ENCODE measurements at places on chromosomes 6 and 20. TPM values are rescaled to one million over a fixed set of nuclear protein-coding genes. Genes with fewer than 3 reads are reported as not detected.

GCNT2 gene
- 9.3 TPM for total RNA-seq

FBXO30 gene
- 5.7 TPM for total RNA-seq

CLIC1 gene
- 1,055 TPM for total RNA-seq

NOTCH4 gene
- total RNA-seq: 89.3 TPM

SCAND1 gene
- total RNA-seq: 119 TPM

SYCP2 gene
- 0.30 TPM for total RNA-seq

ATP6V1G2 gene
- 0.39 TPM for total RNA-seq

SLC22A16 gene
- total RNA-seq: not detected

PBOV1 gene
- not detected for total RNA-seq

OR12D1 gene
- not detected for total RNA-seq

CFAP206 gene
- 0.20 TPM for total RNA-seq

PRSS16 gene
- not detected for total RNA-seq

SLC35F1 gene
- not detected for total RNA-seq

CPNE1 gene
- total RNA-seq: 121 TPM

ZC2HC1B gene
- not detected for total RNA-seq

TULP1 gene
- total RNA-seq: not detected

POPDC3 gene
- 0.34 TPM for total RNA-seq

C20orf204 gene
- 0.44 TPM for total RNA-seq

HCK gene
- total RNA-seq: not detected

ADGRF4 gene
- total RNA-seq: not detected

SSTR4 gene
- not detected for total RNA-seq

GINM1 gene
- 35.1 TPM for total RNA-seq

SLC9A8 gene
- 4.8 TPM for total RNA-seq

FAM83B gene
- not detected for total RNA-seq

SGK2 gene
- not detected for total RNA-seq

NINL gene
- 7.9 TPM for total RNA-seq

C6orf47 gene
- 15.2 TPM for total RNA-seq

UBE3D gene
- 3.8 TPM for total RNA-seq

REM1 gene
- total RNA-seq: not detected

VSX1 gene
- not detected for total RNA-seq

MAS1 gene
- total RNA-seq: not detected

RALGAPA2 gene
- total RNA-seq: 33.0 TPM

All from mammary microvascular endothelial cell (primary cell).